ENCODE measurements at places on chromosomes 16 and 17. TPM values are rescaled to one million over a fixed set of nuclear protein-coding genes. Genes with fewer than 3 reads are reported as not detected.

DNA sequence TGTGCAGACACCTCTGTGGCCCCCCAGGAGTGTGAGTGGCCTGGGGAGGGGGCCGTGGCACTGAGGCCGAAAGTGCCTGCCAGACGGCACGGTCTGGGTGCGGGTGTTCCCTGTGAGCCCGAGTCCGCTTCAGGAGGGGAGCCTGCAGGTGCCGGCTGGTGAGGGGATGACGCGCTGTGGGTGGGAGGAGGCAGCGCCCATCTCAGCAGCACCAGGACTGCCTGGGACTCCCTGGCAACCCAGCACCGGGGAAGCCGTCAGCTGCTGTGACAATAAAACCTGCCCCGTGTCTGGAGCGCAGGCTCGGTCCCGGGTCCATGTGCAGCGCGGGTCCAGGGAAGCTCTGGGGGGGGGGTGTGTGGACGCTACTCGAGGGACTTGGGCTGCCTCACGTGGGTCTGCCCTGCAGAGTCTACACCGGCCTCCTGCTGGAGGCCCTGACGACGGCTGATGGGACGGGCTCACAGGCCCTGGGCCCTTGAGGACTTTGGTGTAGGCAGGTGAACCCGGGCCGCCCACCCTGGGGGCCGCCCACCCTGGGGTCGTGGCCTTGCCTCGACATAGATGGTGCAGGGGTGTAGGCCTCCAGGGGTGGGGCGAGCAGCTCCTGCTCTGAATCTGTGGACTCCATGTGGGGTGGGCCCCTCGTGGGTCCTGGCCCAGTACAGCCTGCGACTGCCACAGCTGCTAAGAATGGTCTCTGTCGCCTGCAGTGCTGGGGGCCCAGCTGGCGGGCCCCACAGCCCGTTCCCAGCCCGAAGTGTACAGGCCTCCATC lies 5.9 kb upstream of the RAB40C start:
- DNase-seq, result no peak

GRCh38 chr17:59374612-59375011 lies 43.2 kb downstream of the YPEL2 start:
- DNase-seq, result no peak

DNA sequence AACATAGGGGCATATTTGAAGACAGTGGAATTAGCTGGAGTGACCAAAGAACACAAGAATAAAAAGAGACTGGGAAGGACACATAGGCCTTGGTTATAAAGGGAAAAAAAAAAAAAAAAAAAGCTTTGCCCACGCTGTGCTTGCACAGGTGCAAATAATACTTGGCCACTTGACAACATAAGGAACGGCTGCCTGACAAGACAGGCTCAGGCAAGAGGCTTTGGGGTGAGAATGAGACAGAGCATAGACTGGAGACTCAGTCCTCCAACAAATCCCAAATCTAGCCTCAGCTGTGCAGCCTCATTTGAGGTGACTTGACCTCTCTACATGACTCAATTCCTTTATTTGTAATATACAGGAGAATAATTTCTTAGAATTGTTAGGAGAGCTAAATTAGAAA lies 332.8 kb upstream of the DYNLRB2 start:
- no peak for DNase-seq

GRCh38 chr17:65013613-65014391 lies 42.7 kb downstream of the GNA13 start:
- peak; percentile 37 for DNase-seq

- DNase-seq, result no peak
Observed at GRCh38 chr16:69712277-69712676, 14.1 kb downstream of the NQO1 start.

DNA sequence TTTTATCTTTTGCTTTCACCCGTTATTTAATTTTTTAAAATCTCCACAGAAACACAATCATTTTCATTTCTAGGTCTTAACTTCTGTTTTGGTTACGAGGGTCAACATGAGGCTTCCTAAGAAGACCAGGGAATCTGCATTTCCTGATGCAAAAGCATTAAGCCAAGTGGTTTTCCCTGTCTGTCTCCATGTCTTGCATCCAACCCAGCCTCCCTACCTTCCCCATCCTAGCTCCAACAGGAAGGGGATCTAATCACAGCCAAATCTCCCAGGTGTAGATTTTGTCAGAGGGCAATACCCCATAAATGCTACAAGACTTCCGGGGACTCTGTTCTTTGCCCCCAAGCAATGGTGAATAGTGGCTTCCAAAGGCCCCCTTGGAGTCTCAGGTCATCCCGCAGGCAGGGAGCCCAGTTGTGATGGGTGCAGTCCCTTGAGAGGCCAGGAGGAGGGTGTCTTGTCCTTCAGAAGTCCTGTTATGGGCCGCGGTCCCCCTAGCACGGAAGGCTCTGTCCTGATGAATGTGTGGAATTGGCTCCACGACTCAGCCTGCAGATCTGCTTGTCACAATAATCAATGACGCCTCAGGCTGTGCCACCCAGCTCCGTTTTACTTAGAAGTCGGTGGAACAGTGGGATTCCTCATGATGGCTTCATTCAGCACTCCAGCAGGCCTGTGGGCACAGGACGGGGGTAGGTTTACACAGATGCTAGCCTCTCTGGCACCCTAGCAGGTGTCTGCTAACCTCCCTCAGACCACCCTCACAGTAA lies 141.1 kb downstream of the RGS9 start:
- peak; percentile 57 for DNase-seq

DNA sequence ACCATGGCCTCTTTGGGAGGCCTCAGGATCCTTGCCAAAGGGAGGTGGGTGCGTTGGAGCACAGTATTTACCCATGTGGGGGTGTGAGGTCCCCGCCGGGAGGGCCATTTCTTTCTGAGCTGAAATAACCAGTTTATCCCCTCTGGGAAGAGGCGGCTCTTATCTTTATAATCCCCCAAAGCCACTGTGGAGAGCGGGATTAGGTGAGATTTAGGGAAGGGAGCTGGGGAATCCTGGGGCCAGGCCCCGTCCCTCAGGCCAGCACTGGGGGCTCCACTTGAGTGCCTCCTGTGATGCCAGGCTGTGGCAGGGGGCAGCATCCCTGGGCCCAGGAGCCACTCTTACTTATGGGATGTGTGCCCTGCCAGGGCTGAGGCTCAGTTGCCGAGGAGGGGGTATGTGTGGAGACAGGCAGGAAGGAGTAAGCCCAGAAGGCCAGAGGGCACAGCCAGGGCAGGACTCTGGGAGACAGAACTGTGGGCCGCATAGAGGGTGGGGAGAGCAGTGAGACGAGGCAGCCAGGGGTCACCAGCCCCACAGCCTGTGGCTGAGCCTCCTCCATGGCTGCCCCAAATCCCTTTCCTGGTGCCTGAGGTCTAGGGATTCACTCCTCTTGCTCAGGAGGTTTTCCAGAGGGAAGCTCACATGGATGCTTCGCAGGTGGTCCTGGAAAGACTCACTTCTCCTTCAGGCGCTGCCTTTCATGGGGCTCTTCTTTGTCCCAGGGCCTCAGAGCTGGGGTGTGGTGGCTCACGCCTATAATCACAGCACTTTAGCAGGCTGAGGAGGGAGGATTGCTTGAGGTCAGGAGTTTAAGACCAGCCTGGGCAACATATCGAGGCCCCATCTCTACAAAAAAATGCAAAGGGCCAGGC lies 25.0 kb downstream of the TMEM94 start:
- no peak for DNase-seq

GRCh38 chr16:23905027-23905426 lies 69.2 kb downstream of the PRKCB start:
- no peak for DNase-seq

- DNase-seq, result no peak
Observed at GRCh38 chr16:48487287-48487686, 102.1 kb upstream of the SIAH1 start.

- no peak for DNase-seq
Observed at GRCh38 chr16:56993204-56993603, 3.8 kb downstream of the NLRC5 start.

GRCh38 chr16:648071-648780 lies 939 bp upstream of the WDR90 start:
- DNase-seq, result no peak

- DNase-seq, result peak; percentile 13
Observed at GRCh38 chr17:65495122-65496055, 66.1 kb downstream of the AXIN2 start.

DNA sequence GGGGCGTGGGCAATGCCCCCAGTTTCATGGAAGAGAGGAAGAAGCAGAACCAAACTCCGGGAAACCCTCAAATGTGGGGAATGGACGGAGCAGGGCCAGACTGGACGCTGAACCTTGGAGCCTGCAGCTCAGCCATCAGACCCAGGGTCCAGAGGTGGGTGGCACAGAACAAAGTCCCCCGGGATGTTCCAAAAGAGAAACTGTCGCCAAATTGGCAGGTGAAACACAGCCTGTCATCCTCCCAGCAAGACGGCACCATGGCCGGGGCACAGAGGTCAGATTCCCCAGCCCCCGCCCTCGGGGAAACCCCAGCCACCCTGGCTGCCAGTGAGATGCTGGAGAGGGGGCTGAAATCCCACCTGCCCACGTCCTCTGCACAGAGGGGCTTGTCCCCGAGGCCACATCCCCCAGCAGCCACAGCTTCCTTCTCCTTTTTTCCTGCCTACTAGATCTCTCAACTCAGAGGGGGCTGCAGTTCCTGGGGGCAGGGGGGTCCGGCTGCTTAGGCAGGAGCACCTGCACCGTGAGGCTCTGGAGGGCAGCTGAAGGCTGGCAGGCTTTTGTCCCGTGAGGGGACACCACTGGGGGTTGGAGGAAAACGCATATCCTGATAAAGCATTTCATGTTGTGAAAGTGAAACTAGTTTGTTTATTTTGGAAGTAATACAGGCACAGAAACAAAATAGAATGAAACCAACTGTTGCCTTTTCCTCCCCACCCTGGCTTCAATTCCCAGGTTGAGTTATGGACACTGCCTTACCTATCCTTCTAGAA lies 1.2 kb upstream of the SECTM1 start:
- DNase-seq, result no peak

DNA sequence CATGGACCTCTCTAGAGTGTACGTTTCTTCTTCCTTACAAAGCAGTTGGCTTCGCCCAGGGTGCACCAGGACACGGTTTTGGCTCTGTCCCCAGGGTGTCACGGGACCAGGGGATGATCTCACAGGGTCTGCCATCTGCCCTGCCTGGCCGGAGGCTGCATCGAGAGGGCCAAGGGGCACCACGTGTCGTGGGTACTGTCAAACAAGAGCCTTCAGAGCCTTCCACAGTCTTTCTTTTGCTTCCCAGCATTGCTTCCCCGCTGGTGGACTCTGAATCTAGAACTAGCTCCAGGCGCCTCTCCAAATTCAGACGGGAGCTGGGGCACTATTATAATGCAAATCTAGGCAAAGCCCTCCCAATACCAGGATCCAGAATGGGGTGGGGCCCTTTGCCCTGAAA lies 47.9 kb downstream of the MAPT start:
- no peak for DNase-seq

GRCh38 chr17:57557834-57558681 lies 187.0 kb downstream of the CCDC182 start:
- no peak for DNase-seq

DNA sequence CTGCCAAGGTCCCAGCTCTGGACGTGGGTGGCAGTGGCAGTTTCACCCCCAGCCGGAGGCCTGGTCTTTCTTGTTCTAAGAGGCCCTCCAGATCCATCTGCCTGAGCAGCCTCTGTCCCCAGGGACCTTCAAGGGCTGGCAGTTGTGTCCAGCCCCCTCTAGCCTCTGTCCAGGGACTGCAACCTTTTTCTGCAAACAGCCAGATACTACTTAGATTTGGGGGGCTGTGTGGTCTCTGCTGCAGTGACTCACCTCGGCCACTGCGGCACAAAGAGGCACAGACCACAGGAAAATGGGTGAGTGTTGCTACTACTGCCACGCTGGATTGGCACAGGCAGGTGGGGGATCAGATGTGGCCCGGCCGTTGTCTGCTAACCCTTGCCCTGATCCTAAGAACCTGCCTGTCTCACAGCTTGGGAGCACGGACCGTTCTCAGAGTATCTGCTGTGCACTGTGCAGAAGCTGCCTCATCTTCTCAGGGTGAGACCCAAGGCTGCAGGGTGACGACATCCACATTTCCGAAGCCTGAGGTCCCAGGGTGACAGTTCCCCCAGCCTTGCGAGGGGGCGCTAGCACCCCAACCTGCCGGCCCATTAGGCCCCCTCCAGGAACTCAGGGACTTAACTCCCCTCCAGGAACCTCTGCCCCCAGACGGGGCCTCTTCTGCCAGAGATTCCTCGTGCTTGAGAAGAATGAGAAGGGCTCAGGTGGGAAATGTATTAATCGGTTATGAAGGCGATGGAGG lies 27.6 kb downstream of the MXRA7 start:
- no peak for DNase-seq

DNA sequence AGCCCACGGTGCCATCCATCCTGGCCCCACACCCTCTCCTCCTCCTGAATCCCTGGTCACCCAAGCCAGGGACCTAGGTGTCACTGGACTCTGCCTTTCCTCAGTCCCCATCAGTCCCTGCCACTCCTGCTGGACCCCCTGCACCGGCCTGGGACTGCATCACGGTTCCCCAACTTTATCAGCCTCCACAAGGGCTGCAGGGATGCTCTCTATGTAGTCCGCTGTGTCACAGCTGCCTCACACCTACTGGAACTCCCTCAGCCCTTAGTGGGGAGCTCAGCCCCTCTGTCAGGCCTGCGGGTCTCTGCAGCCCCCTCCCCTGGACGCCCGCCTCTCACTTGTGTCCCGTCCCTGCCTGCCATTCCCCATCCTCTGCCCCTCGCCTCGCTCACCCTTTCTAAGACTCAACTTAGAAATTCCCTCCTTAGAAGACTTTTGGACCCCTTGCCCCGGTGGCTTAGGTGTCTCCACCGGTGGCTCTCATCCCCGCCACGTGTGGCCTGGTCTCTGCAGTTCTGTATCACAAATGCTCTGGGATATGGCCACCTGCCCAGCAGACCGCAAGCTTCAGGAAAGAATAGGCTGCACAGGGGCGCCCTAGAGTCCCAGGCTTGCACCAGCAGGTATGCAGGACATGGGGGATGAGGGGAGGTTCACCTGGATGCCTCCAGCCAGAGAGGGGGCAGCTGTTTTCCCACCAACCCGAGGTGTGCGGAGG lies 62.9 kb downstream of the PRMT7 start:
- DNase-seq, result no peak

DNA sequence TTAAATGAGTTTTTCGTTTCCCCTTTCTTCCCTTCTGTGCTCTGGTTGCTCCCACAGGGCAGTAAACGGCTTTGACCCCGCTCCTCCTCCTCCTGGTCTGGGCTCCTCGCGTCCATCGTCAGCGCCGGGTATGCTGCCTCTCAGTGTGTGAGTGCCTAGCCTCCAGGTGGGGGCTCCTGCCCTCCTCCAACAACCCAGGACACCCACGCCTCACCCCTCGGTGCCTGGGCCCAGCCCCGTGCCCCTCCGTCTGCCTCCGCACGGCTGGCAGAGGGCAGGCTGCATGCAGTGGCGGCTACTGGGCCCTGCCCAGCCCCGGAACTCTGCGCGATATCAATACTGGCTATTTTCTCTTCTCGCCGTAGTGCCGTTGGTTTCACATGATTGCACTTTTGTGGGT lies 31.2 kb downstream of the NDEL1 start:
- DNase-seq, result no peak

- DNase-seq, result no peak
Observed at GRCh38 chr17:41892021-41892376, 26.8 kb downstream of the ACLY start.

GRCh38 chr16:66295761-66296546 lies 70.5 kb upstream of the CDH5 start:
- no peak for DNase-seq

The HCRT gene
- not detected for total RNA-seq

The DHODH gene
- total RNA-seq, result 22.1 TPM

The MPP2 gene
- 16.4 TPM for total RNA-seq

The C1QTNF8 gene
- total RNA-seq, result 0.27 TPM

The KRTAP16-1 gene
- total RNA-seq, result not detected

The NT5M gene
- 10.2 TPM for total RNA-seq

The SRL gene
- not detected for total RNA-seq

The DUXB gene
- not detected for total RNA-seq

The ANTKMT gene
- 65.4 TPM for total RNA-seq

The WNK4 gene
- 4.5 TPM for total RNA-seq

The SLC35G6 gene
- not detected for total RNA-seq
